Activated naive CD8-positive, alpha-beta T cell treated with anti-CD3 and anti-CD28 coated beads for 36 hours (primary cell): ENCODE measurements at places on chromosomes 1 and 21.

- H3K27ac ChIP-seq = no peak overlapping the region
- peaks cover 2% of the 10 kb centered on the region for H3K4me1 ChIP-seq
- DNase-seq = no peak
- H3K36me3 ChIP-seq = no peaks in the 10 kb centered on the region
Observed at GRCh38 chr1:2799811-2800663, 1.5 kb downstream of the TTC34 start.

GRCh38 chr1:217534566-217534965 lies 96.3 kb downstream of the GPATCH2 start:
- H3K36me3 ChIP-seq = peaks cover 4% of the 10 kb centered on the region
- H3K27me3 ChIP-seq = no peaks in the 10 kb centered on the region
- no peak for DNase-seq
- H3K4me1 ChIP-seq = no peaks in the 10 kb centered on the region

DNA sequence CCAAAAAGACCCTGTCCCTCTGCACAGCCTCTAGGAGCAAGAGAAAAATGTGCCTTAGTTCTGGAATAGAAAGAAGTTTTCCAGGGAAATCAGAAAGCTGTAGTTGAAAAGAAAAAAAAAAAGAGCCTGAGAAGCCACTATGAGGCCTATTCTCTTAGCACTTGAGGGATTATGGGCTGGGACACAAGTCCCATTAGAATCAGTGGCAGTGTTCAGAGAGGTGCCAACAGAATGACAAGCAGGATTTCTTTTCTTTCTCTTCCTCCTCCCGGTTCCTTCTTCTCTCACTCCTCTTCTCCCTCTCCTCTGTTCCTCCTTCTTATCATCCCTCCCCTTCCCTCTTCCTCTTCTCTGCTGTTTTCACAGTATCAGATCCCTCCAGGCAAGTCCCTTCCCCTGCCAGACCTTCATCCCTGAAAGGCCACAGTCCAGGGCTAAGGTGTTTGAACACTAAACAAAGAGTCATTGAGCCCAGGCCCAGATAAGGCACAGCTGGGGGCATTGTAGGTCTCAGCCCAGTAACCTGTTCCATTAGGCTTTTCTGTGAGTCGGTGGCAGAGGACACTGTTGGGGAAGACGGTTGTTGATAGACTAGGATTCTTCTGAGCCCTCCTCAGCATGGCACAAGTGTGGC lies 64.7 kb upstream of the LPGAT1 start:
- H3K27me3 ChIP-seq = no peaks in the 10 kb centered on the region
- no peak overlapping the region for H3K27ac ChIP-seq
- peaks cover 3% of the 10 kb centered on the region for H3K4me1 ChIP-seq
- H3K4me3 ChIP-seq = no peak overlapping the region
- no peak for DNase-seq
- peaks cover under 1% of the 10 kb centered on the region for H3K36me3 ChIP-seq

DNA sequence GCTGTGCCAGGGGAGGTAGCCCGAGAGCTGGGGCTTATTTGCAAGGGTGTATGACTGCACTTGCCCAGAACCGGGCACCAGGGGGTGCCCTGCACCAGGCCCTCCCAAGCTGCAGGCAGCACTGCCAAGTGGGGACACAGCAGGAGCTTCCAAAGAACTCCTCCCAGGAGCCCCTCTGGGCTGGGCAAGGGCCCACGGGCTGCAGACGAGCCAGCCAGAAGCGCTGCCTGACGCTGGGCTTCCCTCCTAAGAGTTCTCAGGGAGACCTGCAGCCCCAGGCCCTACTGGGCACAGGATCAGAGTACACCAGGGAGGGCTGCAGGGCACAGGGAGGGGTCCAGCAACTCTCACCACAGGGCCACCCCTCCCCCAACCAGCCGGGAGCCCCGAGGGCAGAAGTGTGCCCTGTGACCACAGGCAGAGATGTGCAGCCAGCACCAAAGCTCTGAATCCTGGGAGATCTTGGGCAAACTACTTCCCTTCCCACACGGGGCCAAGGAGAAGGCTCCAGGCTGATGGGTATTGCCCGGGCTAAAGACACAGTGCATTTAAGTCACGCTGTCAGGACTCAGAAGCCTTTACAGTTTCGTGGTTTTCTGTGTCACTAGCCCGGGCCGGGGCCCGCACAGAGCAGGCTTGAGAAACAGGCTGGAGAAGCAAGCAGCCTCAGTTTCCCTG lies 63.4 kb downstream of the KCNAB2 start:
- H3K36me3 ChIP-seq = no peaks in the 10 kb centered on the region
- no peak overlapping the region for H3K27ac ChIP-seq
- peak; percentile 58 for DNase-seq
- H3K4me1 ChIP-seq = no peaks in the 10 kb centered on the region
